Activated T-cell treated with anti-CD3 and anti-CD28 coated beads, Interleukin-2, amount 50 U/mL, for 24 hours (primary cell): ENCODE measurements at places on chromosomes 5 and 9.

GRCh38 chr5:154284433-154284832 is 93.9 kb downstream of the GALNT10 start:
- no peak for DNase-seq

- DNase-seq = no peak
Measured at GRCh38 chr5:77022511-77023417, 7.4 kb upstream of the AGGF1 start.

DNA sequence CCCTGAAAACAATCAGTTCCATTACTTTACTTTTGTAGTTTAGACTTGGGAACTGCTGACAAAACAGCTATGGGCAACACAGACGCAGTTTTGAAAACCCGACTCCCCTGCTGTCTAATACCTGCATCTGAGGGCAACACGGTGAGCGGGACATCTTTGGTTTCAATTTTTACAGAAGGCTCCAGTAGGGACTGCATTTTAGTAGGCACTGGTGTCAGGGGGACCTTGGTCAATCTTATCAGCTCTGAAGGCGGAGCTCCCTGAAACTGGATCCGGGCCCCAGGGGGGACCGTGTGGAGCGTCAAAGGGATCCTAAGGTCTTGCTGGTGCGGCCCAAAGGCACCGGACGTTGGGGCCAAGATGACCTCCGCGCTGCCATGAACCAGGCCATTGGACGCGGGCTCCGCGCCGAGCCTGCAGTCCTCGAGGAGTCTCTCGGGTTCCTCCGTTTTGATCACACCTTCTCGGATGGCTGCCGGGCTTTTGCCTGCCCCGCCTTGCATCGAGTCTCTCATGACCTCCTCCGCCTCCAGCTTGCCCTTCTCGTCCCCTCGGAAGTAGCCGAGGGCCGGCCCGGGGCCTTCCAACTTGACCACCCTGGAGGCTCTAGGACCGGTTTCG is 1.1 kb downstream of the SOX30 start:
- DNase-seq = no peak

GRCh38 chr5:170542691-170543293 is 39.0 kb downstream of the KCNIP1 start:
- no peak for DNase-seq

GRCh38 chr5:158908425-158909220 is 191.1 kb downstream of the EBF1 start:
- no peak for DNase-seq

DNA sequence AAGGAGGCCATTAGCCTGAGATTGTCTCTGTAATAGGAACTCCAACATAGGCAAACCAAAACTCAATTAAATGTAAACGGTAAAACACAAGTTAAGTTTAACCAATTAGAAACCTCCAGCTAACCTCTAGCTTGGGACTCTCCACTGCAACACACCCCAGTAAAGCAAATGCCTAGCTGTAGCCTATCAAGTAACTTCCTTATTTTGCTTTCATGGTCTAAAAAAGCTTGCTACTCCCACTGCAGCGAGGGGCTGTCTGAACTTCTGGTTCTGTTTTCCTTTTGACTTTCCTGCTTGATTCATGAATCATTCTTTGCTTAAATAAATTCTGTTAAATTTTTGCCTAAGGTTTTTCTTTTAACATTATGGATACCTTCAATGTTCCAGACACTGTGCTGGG is 24.4 kb upstream of the C5orf46 start:
- no peak for DNase-seq

- DNase-seq = no peak
Measured at GRCh38 chr9:123541411-123541810, 185.4 kb downstream of the CRB2 start.

DNA sequence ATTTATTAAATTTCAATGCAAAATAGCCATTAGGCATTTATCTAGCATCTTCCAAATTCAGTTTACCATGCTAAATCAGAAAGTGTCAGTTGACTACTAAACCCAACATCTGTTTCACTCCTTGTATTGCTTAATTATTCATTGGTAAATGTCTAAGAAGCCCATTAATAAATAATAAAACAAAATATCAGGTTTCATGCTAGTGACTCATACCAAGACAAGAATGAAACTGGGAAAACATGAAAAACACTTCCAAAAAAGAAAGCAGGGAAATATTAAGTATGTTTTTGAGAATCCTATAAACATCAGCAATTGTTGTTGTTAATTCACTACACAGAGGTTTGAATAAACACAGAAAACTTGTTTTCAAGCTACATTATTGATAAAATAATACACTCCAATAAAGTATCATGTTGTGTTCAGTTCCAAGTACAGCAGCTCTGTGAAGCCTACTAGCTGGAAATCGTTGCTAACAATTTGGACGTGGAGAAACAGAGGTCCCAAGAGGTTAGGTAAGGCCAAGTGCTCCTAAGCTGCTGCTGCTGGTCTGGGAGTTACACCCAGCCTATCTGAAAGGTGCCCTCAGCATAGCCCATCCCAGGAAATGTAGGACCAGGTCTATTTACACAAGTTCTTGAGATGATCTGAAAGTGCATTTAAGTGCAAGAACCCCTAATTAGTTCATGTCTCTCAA is 78.8 kb downstream of the GNAQ start:
- DNase-seq = no peak

- peak; percentile 12 for DNase-seq
Measured at GRCh38 chr5:1436036-1436435, 9.2 kb downstream of the SLC6A3 start.

- no peak for DNase-seq
Measured at GRCh38 chr5:159990506-159990905, 18.4 kb upstream of the TTC1 start.

- no peak for DNase-seq
Measured at GRCh38 chr5:127519527-127519926, 2.1 kb downstream of the PRRC1 start.

DNA sequence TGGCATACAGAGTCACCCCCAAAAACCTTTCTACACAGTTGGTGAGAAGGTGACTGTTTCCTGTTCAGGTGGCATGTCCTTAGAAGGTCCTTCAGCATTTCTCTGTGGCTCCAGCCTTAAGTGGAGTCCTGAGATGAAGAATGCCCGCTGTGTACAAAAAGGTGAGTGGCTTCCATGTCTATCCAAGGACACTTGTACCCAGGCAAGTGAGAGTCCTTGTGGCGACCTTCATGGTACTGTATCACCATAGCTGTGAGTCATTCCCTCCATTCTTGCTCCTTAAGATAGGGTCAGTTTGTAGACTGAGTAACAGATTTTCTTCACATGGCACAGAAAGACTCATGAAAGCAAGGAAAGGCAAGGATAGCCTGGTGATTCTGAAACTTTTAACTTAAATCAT is 63.1 kb downstream of the C7 start:
- DNase-seq = no peak

DNA sequence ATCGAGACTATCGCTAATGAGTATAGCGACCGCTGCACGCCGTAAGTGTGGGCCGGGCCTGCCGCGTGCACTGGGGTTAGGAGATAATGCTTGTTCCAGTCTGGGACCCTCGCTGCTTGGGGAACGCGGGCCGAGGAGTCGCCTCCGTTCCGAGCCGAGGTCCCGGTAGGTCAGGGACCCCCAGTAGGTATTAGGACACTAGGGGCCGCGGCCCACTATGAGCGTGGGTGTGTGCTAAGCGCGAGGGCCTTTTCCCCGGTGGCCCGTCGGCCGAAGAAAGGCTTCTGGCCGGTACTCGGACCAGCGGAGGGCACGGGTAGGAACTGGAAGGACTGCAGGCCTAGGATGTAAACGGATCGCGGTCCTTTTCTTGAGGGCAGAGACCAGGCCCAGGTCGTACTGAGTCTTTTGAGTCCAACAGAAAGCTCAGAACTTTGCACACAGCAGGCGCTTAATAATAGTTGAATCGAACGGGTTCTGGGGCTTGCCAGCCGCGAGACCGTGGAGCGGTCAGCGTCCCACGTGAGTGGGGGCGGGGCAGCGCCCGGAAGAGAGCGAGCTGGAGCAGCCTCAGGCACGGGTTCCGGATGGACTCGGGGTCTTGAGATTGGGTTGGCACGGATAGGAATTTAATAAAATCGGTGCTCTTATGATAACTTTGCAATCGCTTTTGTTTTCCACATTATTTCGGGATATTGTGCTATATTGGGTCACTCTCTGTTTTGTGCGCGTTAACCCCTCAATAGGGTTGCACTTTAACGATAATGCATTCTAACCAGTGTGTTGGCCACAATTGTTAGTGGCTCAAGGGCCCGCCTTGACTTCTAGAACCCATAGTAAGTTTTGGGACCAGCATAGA is 733 bp downstream of the HSPA4 start:
- peak; percentile 73 for DNase-seq

DNA sequence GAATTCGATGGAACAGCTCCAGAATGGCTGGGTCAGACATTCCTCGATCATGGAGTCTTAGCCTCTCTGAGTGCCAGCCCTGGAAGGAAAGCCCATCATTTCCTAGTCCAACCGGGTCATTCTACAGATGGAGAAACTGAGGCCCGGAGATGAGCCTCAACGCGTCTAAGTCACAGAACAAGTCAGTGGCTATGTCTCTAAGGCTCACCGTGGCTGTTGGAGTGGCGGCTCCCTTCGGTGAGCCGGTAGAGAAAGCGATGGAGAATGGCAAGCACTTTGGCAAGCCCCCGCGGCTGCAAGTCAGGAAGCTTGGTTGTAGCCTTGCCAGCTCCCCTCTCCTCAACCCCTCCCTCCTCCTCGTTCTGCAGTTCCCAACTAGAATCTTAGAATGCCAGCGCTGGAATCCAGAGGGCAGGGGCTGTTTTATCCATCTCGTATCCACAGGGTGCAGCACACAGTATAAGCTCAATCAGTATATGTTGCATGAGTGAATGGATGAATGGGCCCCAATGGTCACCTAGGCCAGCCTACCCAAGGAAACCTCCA is 438 bp upstream of the ARSI start:
- DNase-seq = no peak

- DNase-seq = no peak
Measured at GRCh38 chr5:19125956-19126713, 861.9 kb downstream of the CDH18 start.

GRCh38 chr5:145493435-145493834 is 341.7 kb downstream of the PRELID2 start:
- no peak for DNase-seq

DNA sequence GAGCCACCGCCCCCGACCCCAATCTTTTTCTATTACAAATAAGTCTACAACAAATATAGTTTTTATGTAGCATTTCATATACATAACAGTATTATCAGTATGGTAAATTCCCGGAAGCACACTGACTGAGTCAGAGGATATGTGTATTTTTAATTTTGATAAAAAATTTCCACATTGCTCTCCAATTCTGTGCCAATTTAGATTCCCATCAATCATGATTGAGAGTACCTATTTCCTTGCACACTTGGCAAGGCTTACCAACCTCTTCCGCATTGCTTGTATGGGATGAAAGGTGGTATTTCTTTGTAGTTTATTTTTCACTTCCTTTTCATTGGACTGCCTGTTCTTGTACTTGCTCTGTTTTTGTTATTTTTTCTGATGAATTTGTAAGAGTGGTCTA is 204.6 kb downstream of the RFX3 start:
- no peak for DNase-seq

DNA sequence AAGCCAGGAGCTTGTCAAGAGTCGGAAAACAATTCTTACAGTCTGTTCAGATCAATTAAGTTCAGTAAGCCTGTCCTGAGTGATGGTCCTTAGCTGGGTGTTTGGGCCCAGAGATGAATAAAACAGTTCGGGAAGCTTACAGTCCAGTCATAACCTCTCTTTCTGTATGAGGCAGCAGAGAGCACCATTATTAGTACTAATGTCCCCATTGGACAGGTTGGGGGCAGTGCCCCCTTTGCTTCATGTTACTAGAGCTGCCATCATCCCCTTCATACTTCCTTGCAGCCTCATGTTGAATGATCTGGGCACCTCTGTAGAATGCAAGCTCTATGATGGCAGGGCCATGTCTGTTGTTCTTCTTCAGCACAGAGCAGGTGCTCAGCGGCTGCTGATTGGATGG is 9.8 kb downstream of the DOCK2 start:
- DNase-seq = no peak

DNA sequence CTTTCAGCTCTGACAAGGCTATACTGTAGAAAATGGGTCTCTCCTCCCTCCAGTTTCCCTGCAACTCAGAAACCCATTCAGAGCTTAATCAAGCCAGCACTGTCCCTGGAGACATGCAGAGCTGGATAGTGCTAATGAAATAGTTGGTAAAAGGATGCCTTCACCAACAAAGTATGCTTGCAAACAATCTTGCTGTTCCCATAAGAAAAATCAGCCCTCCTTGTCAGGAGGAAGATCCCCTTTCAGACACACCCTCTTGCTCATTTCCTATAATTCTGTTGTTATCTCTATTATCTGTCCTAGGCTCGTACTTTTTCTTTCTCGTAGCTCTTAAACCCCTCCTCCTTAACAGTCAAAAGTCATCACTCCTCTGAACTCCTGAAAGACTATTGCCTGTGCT is 9.9 kb upstream of the OSMR start:
- no peak for DNase-seq

- DNase-seq = no peak
Measured at GRCh38 chr9:126698756-126699155, 85.0 kb downstream of the LMX1B start.

- no peak for DNase-seq
Measured at GRCh38 chr9:71025201-71025600, 96.2 kb downstream of the TRPM3 start.

DNA sequence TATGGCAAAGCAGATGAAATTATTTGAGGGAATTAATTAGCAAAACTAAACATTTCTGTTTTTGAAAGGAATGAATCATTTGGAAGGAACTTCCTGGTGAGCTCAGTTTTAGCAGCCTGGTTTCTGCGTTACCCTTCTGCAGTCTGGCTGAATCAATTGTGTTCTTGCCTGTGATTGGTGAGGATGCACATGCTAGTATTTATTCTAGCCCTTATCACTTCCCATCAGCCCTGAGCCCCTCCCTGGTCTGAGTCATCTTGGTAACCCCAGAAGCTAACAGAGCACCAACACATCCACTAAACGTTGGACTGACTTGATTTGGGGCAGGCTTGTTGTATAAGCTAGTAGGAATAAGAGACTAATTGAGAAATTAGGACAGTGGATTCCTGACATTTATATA is 6.6 kb downstream of the TJP2 start:
- DNase-seq = no peak

DNA sequence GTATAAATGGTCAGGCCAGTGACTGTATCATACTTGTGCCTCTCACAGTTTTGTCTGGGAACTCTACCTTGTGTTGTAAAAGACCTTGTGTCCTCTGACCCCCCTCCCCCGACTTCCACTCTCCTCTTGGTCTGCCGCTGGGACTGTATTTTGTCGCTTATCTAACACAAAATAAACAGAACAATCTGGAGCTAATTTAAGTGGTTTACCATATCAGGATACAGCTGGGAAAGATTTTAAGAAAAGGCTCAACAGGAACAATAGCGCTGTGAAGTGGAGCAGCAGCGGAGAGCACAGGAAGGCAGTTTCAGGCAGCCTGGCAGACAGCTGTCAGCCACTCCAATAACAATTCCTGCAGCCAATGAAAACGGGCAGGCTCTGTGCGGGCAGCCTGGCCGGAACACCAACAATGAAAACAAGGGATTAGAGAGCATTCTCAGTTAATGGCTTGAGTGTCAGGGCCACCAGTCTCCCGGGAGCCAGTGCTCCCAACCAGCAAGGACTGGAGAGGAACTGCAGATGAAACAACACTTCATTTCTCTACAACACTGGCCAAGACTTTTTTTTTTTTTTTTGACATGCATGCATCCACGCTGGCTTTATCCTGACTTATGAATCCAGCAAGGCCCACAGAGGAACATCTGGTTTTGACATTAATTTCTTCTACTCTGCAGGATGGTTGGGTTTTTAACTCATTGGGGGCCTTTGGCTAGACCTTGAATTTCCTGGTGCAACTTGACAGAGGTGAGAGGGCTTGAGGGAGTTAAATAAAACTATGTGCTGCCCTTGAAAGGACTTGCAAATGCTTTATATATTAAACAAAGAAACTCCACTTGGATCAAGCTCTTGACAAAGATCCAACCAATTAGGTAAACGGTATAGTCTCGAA is 76.7 kb downstream of the ARSB start:
- DNase-seq = no peak
